Anterior cingulate cortex (tissue), 58 donors: ENCODE measurements at places on chromosomes 6 and 20.

GRCh38 chr6:49370518-49370917, 92.5 kb downstream of the MMUT start:
- DNase-seq: no peak

GRCh38 chr20:53763707-53764414, 170.2 kb upstream of the ZNF217 start:
- DNase-seq: no peak

- no peak for DNase-seq
These were observed 51.8 kb downstream of the SCAND1 start for GRCh38 chr20:35902545-35902941.

GRCh38 chr6:24430086-24430485, 27.4 kb downstream of the MRS2 start:
- no peak for DNase-seq

- DNase-seq: no peak
These were observed 81.9 kb upstream of the QKI start for GRCh38 chr6:163332575-163332974.

GRCh38 chr6:21111093-21111725, 482.3 kb upstream of the SOX4 start:
- DNase-seq: no peak

DNA sequence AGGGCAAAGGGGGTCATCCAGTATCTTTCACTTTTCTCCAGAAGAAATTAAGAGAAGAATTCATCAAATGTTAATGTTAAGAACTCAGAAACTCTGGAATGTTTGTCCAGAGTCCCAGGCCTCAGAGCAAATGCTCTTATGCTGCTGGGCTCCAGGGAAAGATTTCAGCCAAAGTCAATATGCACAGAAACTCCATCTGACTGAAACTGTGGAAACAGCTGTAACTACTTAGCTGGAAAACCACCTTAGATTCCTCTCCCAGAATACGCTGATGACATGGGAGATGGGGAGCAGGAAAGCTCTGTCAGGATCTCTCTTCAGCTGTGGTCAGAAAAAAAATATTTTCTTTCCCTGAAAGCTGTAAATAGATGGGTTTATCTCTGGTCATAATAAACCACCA, 559.6 kb downstream of the RFPL4B start:
- DNase-seq: no peak

- DNase-seq: no peak
These were observed 7.3 kb downstream of the TMEM181 start for GRCh38 chr6:158567152-158567551.

- DNase-seq: no peak
These were observed 78.3 kb downstream of the SCAND1 start for GRCh38 chr20:35876033-35876320.

- no peak for DNase-seq
These were observed 723 bp upstream of the ZNF451 start for GRCh38 chr6:57089265-57089664.

DNA sequence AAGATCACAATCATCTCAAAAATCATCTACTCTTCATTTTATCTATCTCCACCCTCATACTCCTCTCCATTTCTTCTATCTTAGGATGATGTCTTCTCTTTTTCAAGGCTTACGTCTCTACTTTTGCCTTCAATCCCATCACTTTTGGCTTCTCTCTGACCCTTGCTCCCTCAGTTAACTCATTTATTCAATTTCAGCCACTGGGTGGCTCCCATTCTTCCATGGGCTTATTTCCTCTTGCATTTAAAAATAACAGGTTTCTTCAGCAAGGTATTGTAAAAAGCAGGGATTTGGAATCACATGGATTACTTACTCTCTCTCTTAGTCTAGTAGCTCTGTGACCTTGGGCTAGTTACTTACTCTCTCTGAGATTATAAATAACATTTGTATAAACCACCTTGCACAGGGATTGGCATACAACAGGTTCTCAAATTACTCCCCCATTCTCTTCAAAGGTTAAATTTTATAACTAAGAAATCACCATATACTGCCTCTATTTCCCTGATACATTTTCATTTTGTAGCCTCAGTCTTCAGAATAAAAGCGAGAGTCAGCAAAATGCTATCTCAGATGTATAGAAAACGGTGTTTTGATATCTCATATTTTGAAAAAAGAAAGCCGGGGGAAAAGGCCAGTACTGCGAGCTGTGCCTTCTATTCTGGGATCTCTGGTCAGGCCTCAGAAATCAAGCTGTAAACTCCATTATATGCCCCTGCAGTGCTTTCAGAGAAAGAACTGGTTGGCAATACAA, 5.5 kb downstream of the ZSCAN12 start:
- no peak for DNase-seq

- no peak for DNase-seq
These were observed 30.5 kb downstream of the PLN start for GRCh38 chr6:118578617-118579016.

DNA sequence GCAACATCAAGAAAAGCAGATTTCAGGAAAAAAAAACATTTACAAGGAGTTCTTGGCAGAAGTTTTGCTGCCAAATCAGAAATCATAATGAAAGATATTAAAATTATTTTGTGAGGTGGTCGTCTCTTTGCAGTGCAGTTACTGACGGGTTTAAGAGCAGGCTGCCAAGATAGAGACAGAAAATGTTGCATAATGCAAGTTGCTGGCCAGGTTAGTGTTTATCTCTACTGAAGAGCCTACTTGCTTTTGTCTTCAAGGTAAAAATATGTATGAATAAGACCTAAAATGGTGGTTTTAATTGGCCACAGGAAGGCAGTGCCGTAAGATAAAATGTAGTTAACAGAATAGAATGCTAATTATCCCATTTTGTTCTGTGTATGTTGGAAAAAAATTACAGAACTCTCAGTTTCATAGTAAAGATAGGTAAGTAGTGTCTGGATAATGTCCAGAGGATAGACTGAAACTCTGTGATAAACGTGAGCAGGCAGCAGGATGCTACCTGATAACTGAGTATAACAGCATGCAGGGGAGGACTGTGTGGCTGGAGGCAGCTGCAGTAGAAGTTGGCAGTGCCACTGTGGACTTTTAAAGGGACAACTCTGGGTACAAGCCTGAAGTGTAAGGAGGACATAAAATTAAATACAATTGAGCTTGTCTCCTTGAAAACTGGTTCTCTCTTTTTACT, 13.9 kb downstream of the FOXO3 start:
- DNase-seq: no peak

GRCh38 chr6:107965746-107966145, 7.7 kb upstream of the SEC63 start:
- no peak for DNase-seq

- no peak for DNase-seq
These were observed 27.3 kb downstream of the PAQR8 start for GRCh38 chr6:52389264-52389625.

GRCh38 chr20:32501709-32502108, 83.4 kb downstream of the NOL4L start:
- no peak for DNase-seq

- DNase-seq: no peak
These were observed 312.9 kb upstream of the ARID1B start for GRCh38 chr6:156464100-156464878.

GRCh38 chr6:70131528-70131927, 171.4 kb downstream of the COL9A1 start:
- DNase-seq: no peak

DNA sequence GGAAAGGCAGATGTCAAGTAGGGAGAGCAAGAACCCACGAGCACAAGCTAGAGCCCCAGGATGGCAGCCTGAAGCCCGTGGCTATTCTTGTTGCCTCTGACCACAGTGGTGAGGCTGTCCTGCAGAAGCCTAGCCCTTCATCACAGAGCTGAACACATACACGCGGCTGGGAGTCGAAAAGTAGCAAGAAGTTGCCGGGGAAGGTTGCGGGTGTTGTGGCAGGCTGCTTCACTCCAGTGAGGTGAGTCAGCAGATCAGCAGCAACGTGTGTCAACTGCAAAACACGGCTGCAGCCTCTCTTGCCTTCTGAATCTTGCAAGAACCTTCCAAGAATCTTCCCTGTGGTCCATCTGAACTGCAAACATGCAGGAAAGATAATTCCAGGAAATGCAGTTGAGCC, 10.6 kb upstream of the STX16 start:
- no peak for DNase-seq
